ENCODE measurements at places on chromosomes 6 and 20.

GRCh38 chr20:15475483-15475882 lies 1097.8 kb downstream of the KIF16B start:
- DNase-seq = no peak

GRCh38 chr6:132919045-132919860 lies 104.9 kb downstream of the RPS12 start:
- DNase-seq = no peak

DNA sequence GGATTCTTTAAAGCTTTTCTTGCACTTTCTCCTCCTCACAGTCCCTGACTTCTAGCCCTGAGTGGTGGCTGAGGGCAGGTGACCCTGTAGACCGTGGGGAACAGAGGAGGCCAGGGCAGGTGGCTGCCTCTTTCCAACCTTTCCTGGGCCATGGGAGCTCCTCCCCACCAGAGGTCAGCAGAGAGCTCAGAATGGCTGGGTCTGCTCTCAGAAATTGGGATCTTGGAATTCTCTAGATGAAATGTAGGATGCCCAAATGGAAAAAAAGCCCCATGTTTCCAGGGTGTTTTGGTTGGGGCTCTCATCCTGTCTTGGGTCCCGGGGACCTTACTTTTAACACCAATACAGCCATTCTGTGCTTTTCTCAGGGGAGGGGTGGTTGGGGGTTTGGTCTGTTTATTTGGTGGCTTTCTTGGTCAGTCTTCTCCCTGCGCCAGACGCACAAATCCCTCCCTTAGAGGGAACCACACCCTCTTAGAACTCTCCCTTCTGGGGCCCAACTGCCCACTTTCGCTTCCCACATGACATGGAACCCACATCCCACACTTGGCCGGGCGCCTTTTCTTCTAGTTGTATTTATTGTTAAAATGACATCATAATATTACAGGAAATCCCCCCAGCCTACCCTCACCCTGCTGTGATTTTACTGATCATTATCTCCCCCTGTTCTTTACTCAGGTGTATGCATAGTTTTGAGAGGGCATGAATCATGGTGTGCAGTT lies 17.9 kb downstream of the GNAS start:
- DNase-seq = peak; percentile 65

GRCh38 chr6:145406783-145407182 lies 328.5 kb downstream of the EPM2A start:
- no peak for DNase-seq

DNA sequence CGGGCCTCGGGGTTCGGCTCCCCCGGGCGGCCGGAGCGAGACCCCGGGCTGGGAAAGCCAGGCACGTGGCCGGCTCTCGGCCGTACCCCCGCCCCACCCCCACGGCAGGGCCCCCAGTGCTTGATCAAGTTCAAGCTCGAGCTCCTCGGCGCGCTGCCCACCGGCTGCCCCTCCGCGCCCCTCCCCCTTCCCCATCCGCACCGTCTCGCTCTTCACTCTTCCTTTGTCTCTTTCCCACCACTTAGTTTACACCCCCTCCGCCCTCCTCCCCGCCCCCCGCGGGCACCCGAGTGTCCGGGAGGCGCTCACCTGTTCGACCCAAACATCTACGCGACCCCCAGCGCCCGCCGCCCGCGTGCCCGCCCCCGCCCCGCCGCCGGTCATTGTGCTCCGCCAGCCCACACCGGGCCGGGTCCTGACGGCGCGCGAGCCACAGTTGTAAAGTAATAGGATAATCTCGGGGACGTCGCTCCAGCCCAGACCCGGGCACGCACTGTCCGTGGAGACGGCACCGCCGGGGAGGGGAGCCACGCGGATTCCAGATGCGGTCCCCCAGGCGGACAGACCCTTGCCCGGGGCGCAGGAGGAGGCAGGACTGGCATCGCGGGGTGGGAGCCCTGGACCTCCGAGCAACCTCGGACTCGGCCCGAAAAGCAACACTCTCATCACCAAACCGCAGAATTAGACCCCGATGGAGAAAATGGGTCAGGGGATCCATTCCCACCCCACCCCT lies 100.7 kb downstream of the NOL4L start:
- DNase-seq = no peak

Measured in germinal center (tissue), 1 donor.